Parietal lobe (tissue), 2 donors: ENCODE measurements at places on chromosomes 4 and X. TPM values are rescaled to one million over a fixed set of nuclear protein-coding genes. Genes with fewer than 3 reads are reported as not detected.

USP26 gene
- total RNA-seq, result under 0.01 TPM

PAGE5 gene
- total RNA-seq, result not detected

TLL1 gene
- total RNA-seq, result 1.3 TPM

PDGFRA gene
- 56.7 TPM for total RNA-seq

ENPP6 gene
- 1.9 TPM for total RNA-seq

PIGA gene
- total RNA-seq, result 21.0 TPM
